ENCODE measurements at places on chromosomes 16 and 17.

DNA sequence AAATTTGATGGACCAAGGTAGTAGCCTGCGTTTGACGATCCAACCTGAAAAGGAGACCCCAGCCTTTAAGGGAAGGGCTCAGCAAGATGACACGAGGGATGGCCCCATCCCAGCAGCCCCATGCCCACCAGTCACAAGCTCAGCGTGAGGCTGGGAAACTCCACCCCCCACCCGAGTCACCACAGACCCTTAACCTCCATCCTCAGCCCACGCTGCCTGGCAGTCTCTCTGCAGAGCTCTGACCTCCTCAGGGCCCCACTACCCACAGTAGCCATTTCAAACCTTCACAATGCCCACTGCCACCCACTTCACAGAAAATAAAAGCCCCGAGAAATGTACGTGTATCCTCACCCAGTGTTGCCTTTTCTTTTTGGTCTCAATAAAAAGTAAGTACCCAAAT, 18.7 kb downstream of the USP36 start:
- DNase-seq = no peak

DNA sequence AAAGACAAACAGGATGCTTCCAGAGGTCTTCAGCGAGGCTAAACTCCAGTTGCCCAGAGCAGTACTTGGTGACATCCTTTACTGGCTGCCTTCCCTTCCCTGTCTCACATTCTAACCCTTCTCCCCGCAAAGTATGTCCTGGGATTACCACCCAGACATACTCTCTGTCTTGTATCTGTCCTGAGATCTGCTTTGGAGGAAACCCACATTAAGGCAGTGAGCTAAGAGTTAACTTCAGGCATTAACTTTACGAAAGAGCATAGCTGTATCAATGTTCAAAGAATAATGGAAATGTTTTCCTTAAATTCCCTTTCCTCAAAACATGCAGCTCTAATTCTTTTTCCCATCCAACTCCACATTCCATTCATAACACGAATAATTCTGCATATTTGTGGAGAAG, 385.2 kb downstream of the NPIPA8 start:
- DNase-seq = no peak

- no peak for DNase-seq
Measured at GRCh38 chr16:7363422-7364417, 31.1 kb downstream of the RBFOX1 start.

- no peak for DNase-seq
Measured at GRCh38 chr17:45334231-45334630, 17.4 kb upstream of the MAP3K14 start.

GRCh38 chr17:35808962-35809854, at the start of gene TAF15:
TAF15 (plus strand) TSS chr17:35809484; CDS start chr17:35809570, 86 bp downstream.
- DNase-seq = peak; percentile 99

- no peak for DNase-seq
Measured at GRCh38 chr16:74738113-74738541, 36.5 kb downstream of the FA2H start.

- no peak for DNase-seq
Measured at GRCh38 chr17:78039581-78039980, 81.1 kb downstream of the TNRC6C start.

- DNase-seq = no peak
Measured at GRCh38 chr17:15659663-15660062, 24.4 kb downstream of the TRIM16 start.

DNA sequence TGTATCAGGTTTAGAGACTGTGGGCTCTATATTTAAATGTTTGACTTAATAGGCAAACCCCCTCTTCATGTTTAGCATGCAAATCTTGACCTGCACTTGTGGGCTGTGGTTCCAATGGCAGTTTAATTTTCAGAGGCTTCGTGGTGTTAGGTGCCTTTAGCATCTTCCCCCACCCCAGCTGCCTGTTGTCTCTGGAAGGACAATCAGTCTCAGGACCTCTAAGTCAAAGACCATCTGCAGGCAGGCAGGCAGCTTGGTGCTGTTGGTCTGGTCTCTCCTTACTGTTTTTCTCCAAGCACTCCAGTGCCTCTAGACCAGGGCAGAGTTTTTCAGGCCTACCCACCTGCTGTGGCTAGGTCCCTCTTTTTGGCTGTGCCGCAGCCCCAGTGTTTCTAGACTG, 990.4 kb downstream of the CDH11 start:
- DNase-seq = no peak

All from left renal cortex interstitium (tissue), 4 donors.